ENCODE measurements at places on chromosomes 2 and 18.

GRCh38 chr2:95079199-95079683 is 42.4 kb downstream of the MRPS5 start:
- DNase-seq = no peak

- no peak for DNase-seq
Measured at GRCh38 chr18:63314062-63314790, 5.3 kb downstream of the BCL2 start.

GRCh38 chr2:227454323-227454860 is 17.6 kb upstream of the AGFG1 start:
- DNase-seq = no peak

DNA sequence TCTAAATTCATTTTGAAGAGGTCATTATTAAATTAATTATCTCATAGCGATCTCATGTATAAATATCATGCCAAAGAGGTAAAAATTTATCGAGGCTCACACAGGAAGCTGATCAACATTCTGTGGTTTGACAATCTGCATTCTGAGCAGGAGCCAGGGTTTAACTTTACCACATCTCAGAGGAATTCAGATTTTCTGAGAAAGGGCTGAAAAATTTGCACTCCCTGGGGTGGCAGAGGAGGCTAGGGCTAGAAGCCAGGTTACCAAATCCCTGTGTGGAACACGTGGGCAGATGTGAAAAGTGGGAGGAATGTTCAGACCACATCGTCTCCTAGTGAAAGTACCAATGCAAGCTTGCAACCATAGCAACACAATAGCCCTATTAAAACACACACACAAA is 63.5 kb upstream of the CTLA4 start:
- DNase-seq = no peak

DNA sequence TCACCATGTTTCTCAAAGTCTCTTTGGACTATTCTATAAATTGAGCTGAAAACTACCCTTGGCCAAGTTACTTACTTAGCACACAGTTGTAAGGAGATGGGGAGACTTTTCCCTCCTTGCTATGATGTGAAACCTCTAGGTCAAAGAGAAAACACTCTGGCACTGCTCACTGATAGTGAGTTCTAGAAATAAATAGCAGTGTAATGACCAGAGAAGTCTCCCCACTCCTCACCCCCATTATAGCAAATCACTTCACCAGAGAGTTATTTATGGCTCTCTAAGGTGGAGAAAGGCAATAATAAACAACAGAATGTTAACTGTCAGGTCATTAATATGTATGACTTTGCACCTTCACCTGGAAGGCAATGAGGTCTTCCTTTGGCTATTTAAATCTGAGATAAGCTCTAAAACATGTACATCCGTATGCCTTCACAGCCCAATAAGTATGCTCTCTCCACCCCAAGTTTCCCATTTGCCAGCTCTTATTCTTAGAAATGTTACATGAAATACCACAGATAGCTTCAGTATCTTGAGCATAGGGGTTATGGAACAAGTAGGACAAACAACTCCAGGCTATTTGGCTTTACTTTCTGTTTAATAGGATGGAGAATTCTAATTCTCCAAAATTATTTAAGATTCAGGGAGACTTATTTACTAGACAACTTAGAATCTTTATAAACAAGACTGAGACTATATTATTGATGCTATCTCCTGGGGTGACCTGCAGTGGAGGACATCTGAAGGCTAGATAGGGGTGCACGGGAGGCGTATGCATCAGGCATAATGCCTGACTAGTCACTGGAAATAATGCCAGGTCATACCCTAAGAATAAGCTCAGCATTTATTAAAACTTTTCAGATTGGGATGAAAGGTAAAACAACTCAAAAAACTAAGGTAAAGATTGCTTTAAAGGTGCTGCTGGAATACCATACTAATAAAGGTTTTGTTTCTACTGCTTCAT is 65.3 kb upstream of the DTNB start:
- no peak for DNase-seq

- DNase-seq = no peak
Measured at GRCh38 chr2:207892716-207893402, 123.2 kb upstream of the FZD5 start.

- no peak for DNase-seq
Measured at GRCh38 chr18:22841840-22842239, 91.3 kb upstream of the RBBP8 start.

DNA sequence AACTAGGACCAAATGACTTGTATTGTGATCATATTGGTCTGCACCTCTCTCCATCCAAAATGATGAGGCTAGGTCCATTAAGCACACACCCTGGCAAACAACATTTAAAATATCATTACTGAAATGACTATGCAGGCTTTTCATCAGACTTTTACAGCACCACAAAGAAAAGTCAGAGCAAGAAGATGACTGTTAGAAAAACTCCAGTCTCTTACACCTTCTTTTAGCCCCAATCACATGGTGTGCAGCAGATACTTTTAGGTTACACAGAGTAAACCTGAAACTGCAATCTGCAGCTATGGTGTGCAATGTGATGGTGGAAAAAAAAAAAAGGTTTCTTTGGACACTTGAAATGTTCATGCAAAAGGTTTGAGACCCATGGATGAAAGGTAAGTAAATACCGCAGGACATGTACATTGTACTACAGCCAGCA is 5.4 kb upstream of the POLI start:
- no peak for DNase-seq

- no peak for DNase-seq
Measured at GRCh38 chr2:27219091-27219490, 1.9 kb downstream of the CAD start.

GRCh38 chr2:237650455-237650850 is 23.1 kb downstream of the LRRFIP1 start:
- DNase-seq = no peak

- no peak for DNase-seq
Measured at GRCh38 chr18:1075876-1076275, 171.2 kb downstream of the ADCYAP1 start.

DNA sequence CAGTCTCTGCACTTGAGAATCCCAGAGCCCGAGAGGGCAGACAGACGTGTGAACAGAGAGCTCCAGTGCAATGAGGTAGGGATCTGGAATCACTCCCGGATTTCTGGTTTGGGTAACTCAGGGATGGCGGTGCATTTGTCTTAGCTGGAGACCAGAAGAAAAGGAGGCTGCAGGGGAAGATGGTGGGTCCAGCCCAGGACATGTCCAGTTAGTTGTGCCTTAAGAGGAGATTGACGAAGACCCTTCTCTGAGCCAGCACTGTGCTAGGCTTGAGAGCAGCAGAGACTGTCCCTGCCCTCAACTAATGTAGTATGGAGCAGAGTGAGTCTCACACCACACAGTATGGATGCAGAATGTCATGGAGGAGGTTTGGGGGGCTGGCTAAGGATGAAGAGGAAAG is 150.6 kb upstream of the COPS8 start:
- DNase-seq = no peak

DNA sequence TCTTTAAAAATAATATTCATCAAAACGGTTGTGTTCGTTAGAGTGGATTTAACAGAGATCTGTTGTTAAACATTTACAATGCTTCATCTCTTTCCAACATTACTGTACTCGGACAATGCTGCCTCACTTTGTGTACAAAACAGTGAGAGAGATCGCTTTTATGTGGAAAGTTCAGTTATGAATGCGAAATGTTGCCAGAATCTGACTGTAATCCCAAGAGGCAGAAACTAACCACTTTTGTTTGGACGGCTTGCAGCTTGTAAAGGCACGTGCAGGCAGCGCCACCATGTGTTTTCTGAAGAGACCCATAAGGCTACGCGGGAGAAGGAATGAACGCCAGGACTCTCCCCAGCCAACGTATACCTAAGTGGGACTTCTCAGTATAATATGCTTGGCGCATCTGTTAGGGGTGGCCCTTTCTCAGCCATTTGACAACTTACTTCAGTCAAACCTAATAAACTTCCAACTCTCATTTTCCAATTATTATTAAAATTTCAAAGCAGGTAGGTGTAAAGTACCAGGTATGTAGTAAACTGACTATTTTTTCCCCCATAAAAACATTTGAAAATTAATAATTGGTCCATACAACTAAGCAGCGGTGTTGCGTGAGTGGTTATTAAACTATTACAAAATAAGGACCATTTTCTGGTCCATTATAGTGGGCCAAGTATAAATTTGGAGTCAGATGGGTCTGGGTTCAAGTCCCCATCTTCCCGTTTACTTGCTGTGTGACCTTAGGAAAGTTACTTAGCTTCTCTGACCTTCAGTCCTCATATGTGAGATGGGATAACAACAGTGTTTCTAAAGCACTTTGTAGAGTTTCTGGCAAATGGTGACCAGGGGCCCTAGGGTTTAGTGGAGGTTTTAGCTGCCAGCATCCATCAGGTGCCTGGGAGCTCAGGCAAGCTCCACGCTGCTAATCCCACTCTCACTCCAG is 5.6 kb upstream of the NAPG start:
- peak; percentile 79 for DNase-seq

GRCh38 chr2:172772633-172773032 is 37.0 kb downstream of the RAPGEF4 start:
- DNase-seq = peak; percentile 89

DNA sequence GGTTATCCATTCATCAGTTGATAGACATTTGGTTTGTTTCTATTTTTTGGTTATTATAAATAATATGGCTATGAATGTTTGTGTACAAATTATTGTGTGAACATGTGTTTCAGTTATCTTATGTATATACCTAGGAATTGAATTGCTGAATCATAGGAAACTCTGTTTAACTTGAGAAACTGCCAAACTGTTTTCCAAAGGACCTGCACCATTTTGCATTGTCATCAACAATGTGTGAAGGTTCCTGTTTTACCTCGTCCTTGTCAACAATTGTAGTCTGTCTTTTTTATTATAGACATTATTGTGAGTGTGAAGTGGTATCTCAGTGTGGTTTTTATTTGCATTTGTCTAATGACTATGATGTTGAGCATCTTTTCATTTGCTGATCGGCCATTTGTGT is 17.1 kb downstream of the PDK1 start:
- no peak for DNase-seq

DNA sequence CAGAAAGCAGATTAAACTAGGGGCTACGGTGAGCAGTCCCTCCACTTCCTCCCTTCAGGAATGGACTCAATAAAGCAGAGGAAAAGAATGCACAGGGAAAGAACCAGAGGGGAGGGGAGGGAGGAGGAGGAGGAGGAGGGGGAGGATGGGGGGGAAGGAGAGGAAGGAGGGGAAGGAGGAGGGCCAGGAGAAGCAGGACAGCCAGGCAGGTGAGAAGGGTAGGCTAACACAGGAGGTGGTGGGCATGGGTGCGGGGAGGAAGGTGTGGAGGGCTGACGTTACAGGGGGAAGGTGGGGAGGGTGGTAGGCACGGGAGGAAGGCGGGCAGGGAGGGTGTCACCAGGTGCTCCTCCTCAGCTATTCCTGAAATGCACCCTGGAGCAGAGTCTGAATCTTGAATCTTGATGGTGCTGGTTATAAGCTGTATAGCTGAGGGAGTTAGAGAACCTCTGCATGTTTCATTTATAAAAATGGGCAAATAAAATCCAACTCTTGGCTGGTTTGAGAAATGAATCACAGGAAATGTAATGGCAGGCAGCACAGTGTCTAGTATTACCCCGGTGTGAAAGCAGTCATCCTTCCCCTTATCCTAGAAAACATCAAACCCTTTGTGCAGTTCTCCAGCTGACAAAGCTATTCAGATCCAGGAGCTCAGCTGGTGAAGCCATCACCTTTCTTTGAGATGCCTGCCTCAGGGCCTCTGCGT is 3.4 kb downstream of the TMEM18 start:
- DNase-seq = no peak

DNA sequence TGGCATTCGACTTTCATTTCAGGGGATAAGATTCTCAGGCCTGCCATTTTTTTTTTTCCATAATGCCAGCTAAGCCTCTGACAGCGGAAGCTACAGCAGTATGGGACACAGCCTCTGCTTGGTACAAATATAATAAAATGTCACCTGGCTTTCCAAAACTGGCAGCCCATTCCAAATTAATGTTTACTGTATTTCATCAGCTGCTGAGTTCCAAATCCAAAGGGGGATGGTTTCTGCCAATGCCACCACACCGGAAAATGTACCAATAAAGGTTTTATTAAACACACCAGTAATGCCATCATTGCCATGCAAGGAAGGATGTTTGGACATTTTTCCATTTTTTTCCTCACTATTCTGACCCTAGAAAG is 275.8 kb upstream of the CCDC68 start:
- DNase-seq = no peak

DNA sequence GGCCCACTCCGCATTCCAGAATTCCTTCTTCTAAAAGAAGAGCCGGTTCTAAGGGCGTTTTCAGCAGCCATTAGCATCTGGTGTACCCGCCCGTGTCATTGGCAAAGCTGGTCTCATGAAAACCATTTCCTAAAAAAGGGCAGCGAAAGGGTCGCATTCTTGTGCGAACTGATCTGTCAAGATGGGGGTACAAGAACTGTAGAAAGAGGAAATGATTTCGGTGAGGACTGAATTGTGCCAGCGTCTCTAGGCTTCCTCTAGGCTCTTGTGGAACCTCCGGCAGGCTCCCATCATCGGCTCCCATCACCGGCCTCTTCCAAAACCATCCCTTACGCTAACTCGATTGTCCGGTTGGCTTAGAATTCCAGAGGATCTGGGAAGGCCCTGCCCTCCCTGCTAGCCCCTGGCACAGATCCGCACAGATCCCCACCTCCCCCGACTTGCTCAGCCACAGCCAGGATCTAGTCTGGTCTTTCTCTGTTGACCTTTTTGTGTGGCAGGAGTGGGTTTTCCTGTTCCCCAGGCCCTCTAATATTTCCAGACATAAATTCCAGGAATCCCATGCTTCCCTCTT is 1.3 kb downstream of the RAB31 start:
- no peak for DNase-seq

GRCh38 chr2:165601065-165601830 is 131.8 kb downstream of the CSRNP3 start:
- no peak for DNase-seq

DNA sequence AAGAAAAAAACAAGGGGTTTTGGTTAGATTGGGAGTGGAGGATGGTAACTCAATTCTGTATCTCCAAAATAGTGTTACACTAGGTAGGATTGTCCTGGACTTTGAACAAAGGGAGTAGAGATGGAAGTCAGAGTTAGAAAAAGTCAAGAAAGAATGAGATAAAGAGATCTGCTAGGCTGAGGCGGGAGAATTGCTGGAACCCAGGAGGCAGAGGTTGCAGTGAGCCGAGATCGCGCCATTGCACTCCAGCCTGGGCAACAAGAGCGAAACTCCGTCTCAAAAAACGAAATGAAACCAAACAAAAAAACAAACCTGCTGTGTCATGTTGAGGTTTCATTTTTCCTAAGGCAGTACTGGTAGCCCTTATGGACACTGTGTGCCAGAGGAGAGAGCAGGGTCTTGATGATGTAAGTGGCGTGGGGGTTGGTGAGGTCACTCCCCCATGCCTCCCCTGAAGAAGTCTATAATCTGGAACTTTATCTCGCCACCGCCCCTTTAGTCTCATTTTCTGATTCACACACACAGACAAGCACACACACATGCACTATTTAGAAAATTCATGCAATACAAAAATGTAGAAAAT is 10.5 kb downstream of the DRC1 start:
- DNase-seq = no peak

GRCh38 chr18:48376406-48376805 is 32.8 kb downstream of the ZBTB7C start:
- DNase-seq = no peak

DNA sequence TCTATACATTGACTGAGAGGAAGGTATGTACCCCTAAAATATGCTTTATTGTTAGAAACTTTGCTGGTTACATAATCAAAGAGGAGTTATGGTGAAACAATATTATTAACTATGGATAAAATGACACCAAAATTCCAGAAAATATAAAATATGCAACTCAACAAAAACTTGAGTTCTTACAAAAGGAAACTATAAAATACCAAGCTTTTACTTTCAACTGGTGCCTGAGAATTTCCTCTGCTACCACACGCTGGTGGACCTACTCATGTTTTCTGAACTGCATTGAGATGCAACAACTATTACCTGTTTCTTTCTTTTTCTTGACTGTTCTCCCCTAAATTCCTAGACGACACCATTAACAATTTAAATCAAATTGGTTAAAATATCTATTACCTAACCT is 8.2 kb upstream of the NFE2L2 start:
- no peak for DNase-seq

Data from thymus (tissue), 14 donors.